ENCODE measurements at places on chromosomes 11 and 22. TPM values are rescaled to one million over a fixed set of nuclear protein-coding genes. Genes with fewer than 3 reads are reported as not detected.

Gene POLDIP3
- total RNA-seq: 81.8 TPM

- DNase-seq: no peak
- H3K27me3 ChIP-seq: peaks cover 17% of the 10 kb centered on the region
- H3K4me3 ChIP-seq: no peak overlapping the region
- no peaks in the 10 kb centered on the region for H3K36me3 ChIP-seq
- H3K4me1 ChIP-seq: no peaks in the 10 kb centered on the region
Measured at GRCh38 chr11:12585861-12586260, 88.4 kb upstream of the TEAD1 start.

- H3K4me1 ChIP-seq: peaks cover 33% of the 10 kb centered on the region
- peak; percentile 60 for DNase-seq
- H3K36me3 ChIP-seq: peaks cover 8% of the 10 kb centered on the region
- H3K27ac ChIP-seq: peak overlapping the region; percentile 79
Measured at GRCh38 chr22:43085658-43086606, 3.3 kb downstream of the TTLL1 start.

DNA sequence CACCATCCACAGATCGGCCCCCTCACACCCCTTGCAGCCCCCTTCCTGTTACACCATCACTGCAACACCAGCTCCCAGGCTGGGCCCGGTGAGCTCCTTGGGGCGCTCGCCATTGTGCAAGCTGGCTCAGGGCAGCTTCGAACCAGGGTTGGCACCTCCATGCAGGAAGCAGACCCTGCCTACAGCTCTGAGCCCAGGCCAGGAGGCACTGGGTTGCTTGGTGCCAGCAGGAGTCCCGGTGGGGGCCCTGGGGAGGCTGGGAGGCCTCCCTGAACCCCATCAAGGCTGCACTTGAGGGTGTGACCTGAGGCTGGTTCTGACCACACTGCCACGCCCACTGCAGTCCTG lies 417.1 kb downstream of the CTTN start:
- H3K27me3 ChIP-seq: no peaks in the 10 kb centered on the region
- no peak overlapping the region for H3K4me3 ChIP-seq
- no peak overlapping the region for H3K27ac ChIP-seq
- H3K36me3 ChIP-seq: no peaks in the 10 kb centered on the region
- DNase-seq: no peak

Gene DKK3
- not detected for total RNA-seq

- H3K4me3 ChIP-seq: no peak overlapping the region
- H3K27ac ChIP-seq: no peak overlapping the region
- peaks cover 34% of the 10 kb centered on the region for H3K36me3 ChIP-seq
Measured at GRCh38 chr11:96361778-96362177, 18.8 kb upstream of the MAML2 start.

DNA sequence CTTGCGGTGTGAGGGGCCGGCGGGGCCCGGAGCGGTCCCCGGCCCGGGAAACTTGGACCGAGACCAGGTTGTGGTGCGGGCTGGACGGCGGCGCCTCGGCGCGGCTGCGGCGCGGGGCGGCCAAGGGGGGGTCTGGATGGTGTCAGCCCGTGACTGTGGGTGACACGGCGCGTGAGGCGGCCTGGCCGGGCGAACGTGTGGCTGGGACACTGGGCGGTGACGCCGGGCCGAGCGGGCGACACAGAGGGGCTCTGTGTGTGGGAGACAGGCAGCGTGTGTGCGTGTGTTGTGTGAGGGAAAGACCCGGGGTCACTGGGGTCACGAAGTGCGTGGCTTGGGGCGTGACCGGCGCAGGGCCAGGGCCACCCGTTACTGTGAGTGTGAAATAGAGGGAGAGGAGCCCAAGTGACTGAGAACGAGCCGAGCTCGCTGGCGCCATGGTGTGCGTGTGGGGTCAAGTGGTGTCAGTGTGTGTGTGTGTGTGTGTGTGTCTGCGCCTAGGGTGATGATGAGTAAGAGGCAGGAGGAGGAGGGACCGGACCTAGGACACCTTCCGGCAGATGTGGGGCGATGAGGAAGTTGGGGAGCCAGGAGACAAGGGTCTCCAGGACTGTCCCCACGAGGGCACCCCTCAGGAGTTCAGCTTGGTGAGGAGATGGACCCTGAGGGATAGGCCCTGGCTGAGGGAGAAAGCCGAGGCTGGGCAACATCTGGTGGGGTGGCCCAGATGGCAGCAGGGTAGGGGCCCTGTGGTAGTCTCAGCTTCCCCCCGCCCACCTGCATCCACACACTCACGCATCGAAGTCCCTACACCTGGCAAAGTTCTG lies 817 bp downstream of the RELT start:
- peaks cover 8% of the 10 kb centered on the region for H3K36me3 ChIP-seq
- peaks cover 51% of the 10 kb centered on the region for H3K4me1 ChIP-seq
- peak overlapping the region; percentile 97 for H3K4me3 ChIP-seq
- no peaks in the 10 kb centered on the region for H3K27me3 ChIP-seq

GRCh38 chr11:119888119-119888518 lies 159.1 kb upstream of the NECTIN1 start:
- no peaks in the 10 kb centered on the region for H3K4me1 ChIP-seq
- peaks cover 18% of the 10 kb centered on the region for H3K27me3 ChIP-seq
- no peaks in the 10 kb centered on the region for H3K36me3 ChIP-seq

DNA sequence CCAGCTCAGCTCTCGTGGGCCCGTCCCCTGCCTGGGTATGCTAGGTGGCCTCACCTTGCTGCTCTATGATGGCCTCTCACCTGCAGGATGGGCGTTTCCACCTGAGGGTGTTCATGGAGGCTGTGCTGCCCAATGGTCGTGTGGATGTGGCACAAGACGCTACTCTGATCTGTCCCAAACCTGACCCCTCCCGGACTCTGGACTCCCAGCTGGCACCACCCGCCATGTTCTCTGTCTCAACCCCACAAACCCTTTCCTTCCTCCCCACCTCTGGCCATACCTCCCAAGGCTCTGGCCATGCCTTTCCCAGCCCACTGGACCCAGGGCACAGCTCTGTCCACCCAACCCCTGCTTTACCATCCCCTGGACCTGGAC lies 2.1 kb downstream of the ZP1 start:
- peaks cover 90% of the 10 kb centered on the region for H3K4me1 ChIP-seq
- no peak for DNase-seq
- H3K27ac ChIP-seq: peak overlapping the region; percentile 80

- H3K4me3 ChIP-seq: no peak overlapping the region
- H3K27me3 ChIP-seq: no peaks in the 10 kb centered on the region
- no peak for DNase-seq
- no peaks in the 10 kb centered on the region for H3K4me1 ChIP-seq
Measured at GRCh38 chr11:120651836-120652235, 140.3 kb downstream of the GRIK4 start.

Gene TSPAN32
- 20.5 TPM for total RNA-seq

DNA sequence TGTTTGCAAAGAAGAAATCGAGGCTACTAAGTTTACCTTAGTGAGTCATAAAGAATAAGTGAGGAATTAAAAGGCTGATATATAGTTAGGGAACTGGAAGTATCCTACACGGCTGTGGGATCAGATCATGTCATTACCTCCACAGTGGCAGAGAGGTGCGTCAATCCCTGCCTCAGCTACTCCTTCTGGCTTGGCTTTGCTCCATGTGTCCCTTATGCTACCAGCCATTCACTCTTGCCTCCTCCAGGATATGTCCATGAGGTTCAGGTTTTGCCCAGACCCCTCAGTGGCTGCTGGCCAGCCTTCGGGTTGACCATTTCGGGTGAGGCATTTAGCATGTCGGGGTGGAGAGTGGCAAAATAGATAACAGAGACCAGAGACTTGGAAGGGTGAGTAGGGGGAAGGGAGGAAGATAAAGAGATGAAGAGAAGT lies 153.4 kb downstream of the LDLRAD3 start:
- peaks cover 10% of the 10 kb centered on the region for H3K27me3 ChIP-seq
- no peak for DNase-seq
- H3K27ac ChIP-seq: no peak overlapping the region
- H3K4me1 ChIP-seq: no peaks in the 10 kb centered on the region
- no peaks in the 10 kb centered on the region for H3K36me3 ChIP-seq

Gene CDC42BPG
- total RNA-seq: 0.61 TPM

- H3K4me1 ChIP-seq: no peaks in the 10 kb centered on the region
- no peaks in the 10 kb centered on the region for H3K36me3 ChIP-seq
- peaks cover 9% of the 10 kb centered on the region for H3K27me3 ChIP-seq
Measured at GRCh38 chr11:44798607-44798972, 71.8 kb downstream of the TSPAN18 start.

Gene ATP5MG
- 278 TPM for total RNA-seq

DNA sequence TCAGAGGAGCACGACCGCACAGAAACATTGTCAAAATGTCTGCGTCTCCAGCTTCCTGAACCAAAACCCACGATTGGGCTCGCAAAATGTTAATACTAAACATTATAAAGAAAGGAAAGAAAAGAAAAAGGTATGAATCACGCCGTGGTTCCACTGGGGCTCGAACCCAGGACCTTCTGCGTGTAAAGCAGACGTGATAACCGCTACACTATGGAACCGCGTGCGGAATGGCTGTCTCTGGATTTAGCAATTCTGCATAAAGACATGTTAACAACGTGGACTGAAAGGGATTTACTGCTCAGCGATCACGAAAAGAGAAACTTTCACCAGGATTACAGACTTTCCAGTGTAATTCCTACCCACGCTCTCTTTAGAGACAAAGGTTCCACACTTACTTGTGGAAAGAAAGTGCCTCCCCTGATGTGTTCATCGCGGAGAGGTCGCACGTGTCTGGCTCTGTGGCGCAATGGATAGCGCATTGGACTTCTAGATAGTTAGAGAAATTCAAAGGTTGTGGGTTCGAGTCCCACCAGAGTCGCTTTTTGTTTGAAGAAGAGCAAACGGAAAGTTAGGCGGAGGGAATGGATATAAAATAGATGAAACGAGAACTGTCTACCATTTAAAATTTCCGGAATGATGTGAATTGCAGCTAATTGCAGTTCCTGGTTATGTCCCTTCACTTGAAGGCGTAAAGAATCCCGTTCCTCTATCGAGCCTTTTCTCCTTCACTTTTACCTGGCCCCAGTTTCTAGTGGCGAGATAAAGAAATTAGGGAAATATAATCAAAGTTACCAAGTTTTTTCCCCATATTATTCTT lies 39.7 kb downstream of the OR4D9 start:
- peak; percentile 87 for DNase-seq
- peaks cover 44% of the 10 kb centered on the region for H3K4me1 ChIP-seq
- peak overlapping the region; percentile 90 for H3K27ac ChIP-seq
- H3K27me3 ChIP-seq: peaks cover 19% of the 10 kb centered on the region
- H3K36me3 ChIP-seq: no peaks in the 10 kb centered on the region
- peak overlapping the region; percentile 89 for H3K4me3 ChIP-seq

DNA sequence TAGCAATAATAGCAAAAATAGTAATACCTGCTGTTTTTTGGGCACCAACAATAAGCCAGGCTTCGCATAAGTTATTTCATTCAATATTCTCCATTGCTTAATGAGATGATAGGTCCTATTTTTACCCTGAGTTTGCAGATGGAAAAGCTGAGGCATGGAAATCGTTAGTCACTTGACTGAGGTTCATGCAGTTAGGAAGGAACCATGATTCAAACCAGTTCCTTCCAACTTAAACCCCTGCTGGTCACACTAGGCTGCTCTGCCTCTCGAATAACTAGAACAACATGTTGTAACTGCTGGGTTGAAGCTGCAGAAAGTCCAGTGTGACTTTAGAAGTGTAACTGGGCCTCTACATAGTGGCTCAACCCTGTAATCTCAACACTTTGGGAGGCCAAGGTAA lies 69.3 kb downstream of the SEZ6L start:
- H3K4me1 ChIP-seq: no peaks in the 10 kb centered on the region
- H3K27me3 ChIP-seq: no peaks in the 10 kb centered on the region
- no peak overlapping the region for H3K4me3 ChIP-seq
- no peaks in the 10 kb centered on the region for H3K36me3 ChIP-seq

Gene FXYD6
- total RNA-seq: 0.20 TPM

DNA sequence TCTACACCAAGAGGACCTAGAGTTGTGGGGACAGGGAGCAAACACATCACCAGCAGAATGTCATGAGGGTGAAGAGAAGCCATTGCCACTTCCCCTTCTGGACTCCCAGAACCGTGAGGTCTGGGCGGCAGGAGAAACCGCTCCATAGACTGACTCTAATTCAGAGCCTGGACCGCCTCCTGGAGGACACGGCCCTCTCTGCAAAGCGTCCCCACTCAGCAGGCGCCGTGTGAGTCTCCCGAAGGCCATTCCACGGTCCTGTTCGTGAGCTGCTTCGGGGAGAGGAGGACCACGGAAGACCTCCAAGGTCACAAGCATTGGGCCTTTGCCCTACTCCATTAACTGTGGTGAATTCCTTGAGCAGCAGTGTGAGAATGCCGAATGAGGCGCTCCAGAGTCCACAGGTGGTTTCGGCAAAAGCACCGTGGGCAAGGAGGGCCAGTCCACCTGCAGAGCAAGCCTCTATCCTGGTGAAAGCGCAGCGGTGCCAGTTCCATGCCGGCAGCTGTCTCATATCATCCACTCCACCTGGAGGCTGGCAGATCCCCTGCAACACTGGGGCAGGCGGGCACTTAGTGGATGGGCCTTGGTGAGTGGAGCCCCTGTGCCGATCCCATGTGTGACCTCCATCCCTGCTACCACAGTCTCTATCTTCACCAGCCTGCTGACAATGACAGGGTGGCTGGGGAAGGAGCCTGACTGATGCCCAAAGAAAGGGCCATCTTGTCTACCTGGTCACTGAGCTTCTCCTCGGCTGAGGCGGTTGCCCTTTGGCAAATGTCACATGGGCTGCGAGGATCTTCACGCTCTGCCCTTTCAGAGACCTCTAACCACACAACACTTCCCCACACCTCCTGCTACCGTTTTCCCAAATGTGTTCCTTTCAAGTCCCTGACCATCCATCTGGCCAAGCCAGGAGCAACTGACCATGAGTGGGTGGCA lies 7.5 kb downstream of the C11orf21 start:
- H3K27me3 ChIP-seq: peaks cover 6% of the 10 kb centered on the region
- H3K4me3 ChIP-seq: no peak overlapping the region
- peaks cover 7% of the 10 kb centered on the region for H3K4me1 ChIP-seq
- DNase-seq: peak; percentile 39
- no peak overlapping the region for H3K27ac ChIP-seq
- peaks cover 3% of the 10 kb centered on the region for H3K36me3 ChIP-seq

Gene IGSF22
- total RNA-seq: 0.64 TPM

Gene SYT7
- total RNA-seq: not detected

DNA sequence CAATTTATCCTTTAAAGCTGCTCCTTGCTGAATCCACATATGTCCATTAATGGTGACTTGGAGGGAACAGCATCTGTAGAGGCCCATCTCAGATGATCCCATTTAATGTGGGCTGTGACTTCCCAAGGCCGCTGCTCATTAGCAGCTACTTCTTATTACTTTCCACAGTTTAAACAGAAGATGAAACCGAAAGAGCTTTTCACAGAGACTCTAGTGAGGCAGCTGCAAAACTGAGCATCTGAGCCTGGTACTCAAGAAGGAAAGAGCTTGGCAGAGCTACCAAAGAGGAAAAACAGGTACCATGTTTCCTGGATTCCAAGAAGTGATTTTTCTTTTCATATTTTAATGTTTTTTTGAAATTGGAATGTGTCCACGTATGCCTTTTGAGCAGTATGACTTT lies 110.5 kb upstream of the NARS2 start:
- no peaks in the 10 kb centered on the region for H3K36me3 ChIP-seq
- no peak overlapping the region for H3K27ac ChIP-seq
- H3K4me3 ChIP-seq: no peak overlapping the region
- H3K4me1 ChIP-seq: no peaks in the 10 kb centered on the region
- DNase-seq: no peak
- H3K27me3 ChIP-seq: peaks cover 10% of the 10 kb centered on the region
